HTR-8/SVneo (cell line): ENCODE measurements at places on chromosomes 1 and 21.

DNA sequence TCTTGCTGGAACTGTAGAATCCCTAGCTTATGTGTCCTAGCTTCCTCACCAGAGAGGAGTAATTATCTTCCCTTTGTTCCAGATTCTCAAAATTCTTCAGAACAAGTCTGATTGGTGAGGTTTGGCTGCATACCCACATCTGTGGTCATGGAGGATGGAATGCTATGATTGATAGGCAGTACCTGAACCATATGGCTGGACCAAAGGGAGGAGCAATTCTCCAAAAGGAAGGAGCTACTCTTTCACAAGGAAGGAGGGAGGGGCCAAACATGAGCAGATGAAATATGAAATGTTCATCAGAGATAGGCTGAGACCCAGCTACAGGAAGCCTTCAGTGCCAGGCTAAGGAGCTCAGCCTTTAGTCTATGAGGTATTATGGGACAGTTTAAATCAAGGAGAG, 5.0 kb upstream of the RNF19B start:
- no peak for DNase-seq

GRCh38 chr1:166933140-166933539, 42.2 kb downstream of the ILDR2 start:
- DNase-seq = no peak

DNA sequence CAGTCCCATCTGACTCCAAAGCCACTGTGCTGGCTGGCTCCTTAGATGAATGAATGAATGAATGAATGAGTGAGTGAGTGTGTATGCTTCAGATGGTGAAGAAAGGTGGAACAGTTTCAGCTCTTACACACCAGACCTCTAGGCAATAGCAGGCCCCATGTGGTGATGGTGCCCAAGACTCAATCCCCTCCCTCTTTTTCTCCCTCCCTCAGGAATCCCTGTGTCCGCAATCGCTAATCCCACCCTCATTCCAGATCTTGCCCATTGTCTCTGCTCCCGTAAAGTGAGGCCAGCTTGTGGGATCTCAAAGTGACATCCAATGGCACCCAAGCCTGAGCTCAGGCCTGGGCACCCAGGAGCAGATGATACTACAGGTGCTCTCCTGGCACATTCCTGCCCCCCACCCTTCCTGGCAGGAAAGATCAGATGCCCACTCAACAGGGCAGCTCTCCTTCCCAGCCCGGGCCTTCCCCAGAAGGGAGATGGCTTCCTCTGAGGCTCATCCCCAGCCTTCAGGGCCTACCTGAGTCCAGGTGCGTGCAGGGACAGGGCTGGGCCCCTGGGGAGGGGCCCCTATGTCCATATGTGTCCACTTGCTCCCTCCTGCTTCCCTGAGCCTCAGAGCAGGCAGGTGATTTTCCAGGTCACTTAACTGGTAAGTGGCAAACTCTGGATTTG, 106.4 kb downstream of the HMGB4 start:
- DNase-seq = no peak

GRCh38 chr1:156509424-156510034, 9.0 kb upstream of the MEF2D start:
- no peak for DNase-seq

GRCh38 chr1:54215523-54215922, 15.6 kb downstream of the MRPL37 start:
- no peak for DNase-seq

- peak; percentile 65 for DNase-seq
Observed at GRCh38 chr1:160951443-160952128, 3.0 kb downstream of the ITLN2 start.

DNA sequence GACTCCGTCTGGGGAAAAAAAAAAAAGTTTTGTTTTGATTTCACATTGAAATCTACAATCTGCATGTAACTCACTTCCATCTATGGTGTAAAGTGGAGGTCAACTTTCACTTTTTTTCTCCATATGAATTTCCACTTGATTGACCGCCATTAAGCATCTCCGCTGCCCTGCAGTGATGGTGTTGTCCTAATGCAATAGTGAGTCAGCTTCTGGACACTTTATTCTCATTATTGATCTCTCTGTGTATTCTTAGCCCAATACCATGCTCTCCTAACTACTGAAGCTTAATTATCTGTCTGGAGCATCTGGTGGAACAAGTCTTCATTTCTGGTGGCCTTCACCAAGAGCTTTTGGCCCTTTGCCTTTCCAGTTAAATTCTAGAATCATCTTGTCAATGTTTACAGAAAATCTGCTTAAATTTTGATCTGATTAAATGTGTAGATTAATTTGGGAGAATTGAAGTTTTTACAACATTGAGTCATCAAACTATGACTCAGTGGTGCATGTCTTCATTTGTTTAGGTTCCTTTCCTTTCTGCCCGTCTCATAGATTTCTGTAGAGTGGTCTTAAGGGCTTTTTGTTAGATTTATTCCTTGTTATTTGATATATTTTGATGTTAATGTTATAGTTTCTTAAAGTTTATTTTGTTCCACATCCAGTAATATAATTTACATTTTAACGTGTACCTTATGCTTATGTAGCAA, 181.5 kb downstream of the PRDM2 start:
- no peak for DNase-seq

DNA sequence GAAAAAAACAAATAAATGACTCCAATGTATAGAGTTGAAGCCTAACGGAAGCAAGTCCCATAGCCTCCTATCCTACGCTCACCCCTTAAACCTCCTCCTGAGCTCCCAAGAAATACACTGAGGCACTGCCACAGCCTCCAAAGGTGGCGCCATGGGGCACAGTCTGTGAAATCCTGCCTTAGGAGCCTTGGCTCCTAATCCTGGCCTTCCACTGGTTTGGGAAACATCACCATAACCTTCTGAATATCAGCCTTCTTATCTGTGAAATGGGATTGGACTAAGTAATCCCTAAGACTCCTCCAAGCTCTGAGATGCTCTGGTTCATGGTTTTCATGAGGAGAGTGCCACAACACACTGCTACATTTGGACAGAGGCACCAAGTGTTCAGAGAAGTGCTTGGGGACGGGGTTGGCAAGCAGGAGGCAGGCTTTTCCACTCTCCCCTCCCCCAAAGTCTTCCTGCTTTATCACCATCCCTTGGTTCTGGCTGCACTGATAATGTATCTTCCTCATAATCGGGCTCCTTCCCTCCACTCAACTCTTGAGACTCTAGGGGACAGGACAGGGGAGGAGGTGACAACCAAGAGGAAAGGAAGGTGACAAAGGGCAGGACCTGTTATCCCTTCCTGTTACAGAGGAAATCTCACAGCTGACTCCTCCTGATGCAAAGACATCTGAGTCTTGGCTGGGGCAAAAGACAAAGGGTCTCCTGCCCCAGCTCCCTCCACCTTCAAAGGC, 2.7 kb downstream of the SLAMF7 start:
- DNase-seq = no peak

DNA sequence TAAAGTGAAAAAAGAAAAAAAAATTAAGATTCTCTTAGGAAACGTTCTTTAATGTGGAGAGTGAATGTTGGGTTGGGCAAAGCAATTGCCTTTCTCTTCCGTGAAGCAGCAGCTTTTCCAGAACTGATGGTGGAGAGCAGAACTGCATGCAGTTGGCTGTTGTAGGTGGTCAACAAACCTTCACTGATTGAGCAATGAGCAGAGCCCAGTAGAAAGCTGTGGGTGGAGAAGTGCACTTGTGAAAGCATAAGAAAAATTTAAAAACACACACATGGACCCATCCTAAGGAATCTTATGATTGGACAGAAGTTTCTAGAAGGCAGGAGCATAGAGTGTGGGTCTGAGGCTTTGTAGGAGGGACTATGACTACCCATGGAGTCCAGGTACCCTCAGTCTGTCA, 4.5 kb downstream of the PRELP start:
- DNase-seq = no peak

DNA sequence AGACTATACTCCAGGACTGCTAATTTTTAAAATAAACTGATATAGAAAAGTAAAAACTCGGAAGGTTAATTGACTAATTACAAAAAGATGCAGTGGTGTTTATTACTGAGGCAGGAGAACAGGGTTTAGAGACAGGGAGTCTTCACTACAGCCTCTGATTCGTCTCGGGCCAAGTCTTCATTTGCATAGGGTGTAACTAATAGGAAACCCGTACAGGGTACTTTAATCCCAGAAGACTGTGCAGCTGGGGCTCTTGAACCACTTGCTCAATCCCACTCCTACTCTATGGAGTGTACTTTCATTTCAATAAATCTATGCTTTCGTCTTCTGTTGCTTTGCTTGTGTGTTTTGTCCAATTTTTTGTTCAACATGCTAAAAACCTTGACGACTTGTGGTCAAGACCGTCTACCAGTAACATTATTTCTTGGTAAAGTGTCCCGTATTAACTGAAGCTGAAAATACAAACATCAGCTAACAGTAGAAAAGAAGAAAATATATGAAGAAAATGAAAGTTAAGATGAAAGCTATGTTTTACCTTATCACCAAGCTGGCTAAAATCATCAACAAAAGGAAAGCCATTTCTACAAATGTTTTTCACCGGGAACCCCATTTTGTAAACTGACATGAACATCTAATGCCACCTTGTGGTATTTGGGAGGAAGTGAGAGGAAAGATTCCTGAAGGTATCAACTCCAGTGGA, 8.0 kb downstream of the SDHB start:
- peak; percentile 54 for DNase-seq

- DNase-seq = peak; percentile 88
Observed at GRCh38 chr1:183209533-183210158, 23.6 kb downstream of the LAMC2 start.

- no peak for DNase-seq
Observed at GRCh38 chr1:26705788-26706311, 10.0 kb downstream of the ARID1A start.

DNA sequence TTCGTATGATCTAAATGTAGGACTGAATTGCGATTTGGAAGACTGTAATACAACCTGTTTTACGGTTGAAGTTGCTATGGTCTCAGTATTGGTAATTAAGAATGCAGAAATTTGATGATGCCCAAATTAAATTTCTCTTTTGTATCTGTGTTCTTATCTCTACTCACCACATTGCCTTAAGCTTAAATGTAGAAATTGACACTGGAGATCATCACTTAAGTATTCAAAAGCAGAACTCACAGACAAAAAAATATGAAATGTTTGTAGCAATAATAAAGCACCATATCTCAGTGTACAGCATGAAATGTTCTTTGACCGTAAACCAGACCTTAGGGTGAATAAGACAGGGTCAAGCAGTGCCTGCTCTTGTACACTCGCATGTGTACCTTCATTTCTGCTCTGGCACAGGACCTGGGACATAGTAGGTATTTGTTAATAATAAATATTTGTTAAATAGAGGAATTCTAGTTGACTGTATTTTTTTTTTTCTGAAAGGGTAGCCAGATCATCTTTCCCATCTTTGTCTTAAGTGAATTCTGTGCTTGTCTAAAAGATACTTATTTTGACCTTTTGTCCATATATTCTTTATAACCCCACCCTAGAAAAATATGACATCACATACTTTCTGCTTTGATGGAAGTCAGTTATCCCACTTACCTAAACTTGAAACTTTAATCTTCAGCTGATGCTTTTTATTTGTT, 1.5 kb downstream of the CDC7 start:
- no peak for DNase-seq

DNA sequence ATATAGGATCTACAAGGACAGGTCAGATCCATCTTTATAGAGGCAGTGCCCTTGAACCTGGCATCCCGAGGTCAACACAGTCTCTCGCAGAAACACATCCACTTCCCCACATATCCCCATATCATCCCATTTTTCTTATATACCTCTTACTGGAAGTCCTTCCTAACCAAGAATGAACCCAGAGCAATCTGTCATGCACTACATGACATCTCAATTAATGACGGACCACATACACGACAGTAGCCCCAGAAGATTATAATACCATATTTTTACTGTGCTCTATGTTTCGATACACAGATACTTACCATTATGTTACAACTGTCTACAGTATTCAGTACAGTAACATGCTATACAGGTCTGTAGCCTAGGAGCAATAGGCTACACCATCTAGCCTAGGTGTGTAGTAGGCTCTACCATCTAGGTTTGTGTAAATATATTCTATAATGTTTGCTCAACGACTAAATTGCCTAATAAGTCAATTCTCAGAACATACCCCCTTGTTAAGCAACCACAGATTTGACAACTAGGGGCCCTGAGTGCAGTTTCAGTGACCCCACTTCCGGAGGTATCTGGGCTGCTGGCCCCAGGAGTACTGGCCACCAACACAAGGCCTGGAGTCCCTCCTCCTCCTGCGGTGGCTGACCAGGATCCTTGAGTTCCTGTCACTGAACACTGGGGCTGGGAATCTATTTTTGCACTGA, 28.1 kb downstream of the PTPN14 start:
- no peak for DNase-seq

- DNase-seq = no peak
Observed at GRCh38 chr1:172117800-172118199, 276.5 kb downstream of the DNM3 start.

GRCh38 chr21:46065914-46066551, 31.9 kb upstream of the COL6A2 start:
- no peak for DNase-seq

- peak; percentile 62 for DNase-seq
Observed at GRCh38 chr1:185439727-185440415, 122.8 kb upstream of the IVNS1ABP start.

- DNase-seq = no peak
Observed at GRCh38 chr1:101959456-101959855, 37.3 kb downstream of the OLFM3 start.

- no peak for DNase-seq
Observed at GRCh38 chr1:46152016-46152415, 19.6 kb upstream of the PIK3R3 start.

DNA sequence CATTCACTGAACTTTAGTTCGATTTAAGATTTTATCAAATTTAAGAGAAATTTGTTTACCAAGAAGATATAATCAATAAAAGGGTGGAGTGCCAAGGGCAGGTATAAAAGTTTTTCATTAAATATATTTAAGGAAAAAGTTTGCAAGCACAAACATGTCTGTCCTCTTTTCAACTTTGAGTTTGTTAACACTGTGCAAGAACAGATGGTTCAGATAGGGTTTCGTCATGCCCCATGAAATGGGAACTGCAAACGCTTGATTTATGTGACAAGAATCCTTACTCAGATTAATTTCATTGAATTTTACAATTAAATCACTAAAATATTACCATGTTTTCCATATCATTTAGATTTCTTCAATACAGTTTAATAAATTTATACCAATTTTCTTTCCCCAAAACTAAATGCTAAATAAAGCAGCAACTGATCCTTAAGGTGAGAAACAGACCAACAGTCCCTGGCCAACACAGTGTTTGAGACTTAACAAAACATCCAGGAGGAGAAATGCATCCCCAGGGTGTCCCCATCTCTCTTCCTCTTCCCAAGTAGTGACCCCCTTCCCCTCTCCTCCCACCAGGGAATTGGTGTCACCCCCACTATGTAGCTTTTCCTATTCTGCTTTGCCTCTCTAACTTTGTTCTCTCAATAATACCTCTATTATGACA, 292.9 kb downstream of the LTN1 start:
- DNase-seq = no peak

- peak; percentile 56 for DNase-seq
Observed at GRCh38 chr1:173420330-173420806, 56.8 kb upstream of the PRDX6 start.
